Hepatic stellate cell (primary cell): ENCODE measurements at places on chromosomes 12 and 14.

- no peak for DNase-seq
Measured at GRCh38 chr12:71300772-71301675, 138.6 kb upstream of the LGR5 start.

DNA sequence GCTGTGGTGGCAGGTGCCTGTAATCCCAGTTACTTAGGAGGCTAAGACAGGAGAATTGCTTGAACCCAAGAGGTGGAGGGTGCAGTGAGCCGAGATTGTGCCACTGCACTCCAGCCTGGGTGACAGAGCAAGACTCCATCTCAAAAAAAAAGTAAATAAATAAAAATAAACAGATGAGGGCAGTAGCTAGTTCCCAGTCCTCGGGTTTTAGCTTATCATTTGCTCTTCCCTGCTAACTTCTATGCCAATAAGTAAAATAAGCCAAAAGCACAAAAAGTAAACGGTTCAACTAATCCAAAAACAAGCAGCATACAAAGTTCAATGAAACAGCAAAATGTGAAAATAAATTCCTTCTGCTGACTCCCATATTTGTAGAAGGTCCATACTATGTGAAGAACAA, 133.0 kb upstream of the TMCC3 start:
- DNase-seq = no peak

DNA sequence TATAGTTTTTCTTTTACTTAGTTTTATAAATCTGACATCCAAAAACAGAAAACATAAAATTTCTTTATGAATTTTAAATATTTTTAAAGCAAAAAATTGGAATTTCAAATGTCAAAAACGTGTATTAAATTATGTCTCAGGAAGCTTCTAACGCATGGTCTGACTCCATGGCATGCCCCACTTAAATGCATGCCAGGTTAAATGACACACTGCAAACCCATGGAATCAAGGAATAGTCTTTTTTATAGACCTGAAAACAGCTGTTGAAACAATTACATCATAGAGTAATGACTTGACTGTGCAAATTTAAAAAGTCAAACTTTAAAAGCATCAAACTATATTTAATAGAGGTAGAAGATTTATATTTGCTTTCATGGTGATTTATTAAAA, 96.1 kb upstream of the DACT1 start:
- no peak for DNase-seq

GRCh38 chr12:116565963-116566362, 6.8 kb downstream of the MAP1LC3B2 start:
- DNase-seq = no peak

DNA sequence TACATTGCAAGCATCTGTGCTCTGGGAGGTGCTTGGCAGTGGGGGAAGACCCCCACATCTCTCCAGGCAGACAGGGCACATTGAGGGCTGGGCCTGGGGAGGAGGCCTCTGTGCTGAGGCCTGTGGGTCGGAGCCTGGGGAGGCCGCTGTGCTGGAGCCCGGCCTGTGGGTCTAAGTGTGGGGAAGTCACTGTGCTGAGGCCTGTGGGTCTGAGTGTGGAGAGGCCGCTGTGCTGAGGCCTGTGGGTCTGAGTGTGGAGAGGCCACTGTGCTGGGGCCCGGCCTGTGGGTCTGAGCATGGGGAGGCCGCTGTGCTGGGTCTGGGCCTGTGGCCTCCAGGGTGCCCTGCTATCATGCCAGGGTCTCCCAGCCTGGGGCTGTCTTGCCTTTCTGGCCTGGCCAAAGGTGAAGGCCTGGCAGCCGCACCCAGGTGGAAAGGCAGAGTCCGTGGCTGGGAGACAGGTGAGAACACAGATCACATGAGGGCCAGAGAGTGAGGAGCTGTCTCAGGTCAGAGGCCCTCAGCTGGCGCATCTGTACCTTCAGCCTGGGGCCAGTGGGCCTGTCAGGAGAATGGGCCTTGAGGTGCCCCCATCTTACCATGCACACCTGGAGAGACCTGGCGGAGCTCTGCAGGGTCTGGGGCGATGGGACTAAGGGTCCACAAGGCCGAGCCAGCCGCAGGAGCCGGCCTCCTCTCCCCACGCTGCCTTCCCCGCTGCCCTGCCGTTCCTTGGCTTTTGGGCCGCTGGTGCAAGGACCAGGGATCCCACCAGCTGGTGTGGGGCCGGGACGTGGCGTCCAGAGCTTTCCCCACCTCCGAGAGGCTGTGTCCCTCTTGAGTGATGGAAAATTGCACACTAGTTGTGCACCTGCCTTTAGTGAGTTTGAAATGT, 18.6 kb upstream of the CRIP2 start:
- no peak for DNase-seq

DNA sequence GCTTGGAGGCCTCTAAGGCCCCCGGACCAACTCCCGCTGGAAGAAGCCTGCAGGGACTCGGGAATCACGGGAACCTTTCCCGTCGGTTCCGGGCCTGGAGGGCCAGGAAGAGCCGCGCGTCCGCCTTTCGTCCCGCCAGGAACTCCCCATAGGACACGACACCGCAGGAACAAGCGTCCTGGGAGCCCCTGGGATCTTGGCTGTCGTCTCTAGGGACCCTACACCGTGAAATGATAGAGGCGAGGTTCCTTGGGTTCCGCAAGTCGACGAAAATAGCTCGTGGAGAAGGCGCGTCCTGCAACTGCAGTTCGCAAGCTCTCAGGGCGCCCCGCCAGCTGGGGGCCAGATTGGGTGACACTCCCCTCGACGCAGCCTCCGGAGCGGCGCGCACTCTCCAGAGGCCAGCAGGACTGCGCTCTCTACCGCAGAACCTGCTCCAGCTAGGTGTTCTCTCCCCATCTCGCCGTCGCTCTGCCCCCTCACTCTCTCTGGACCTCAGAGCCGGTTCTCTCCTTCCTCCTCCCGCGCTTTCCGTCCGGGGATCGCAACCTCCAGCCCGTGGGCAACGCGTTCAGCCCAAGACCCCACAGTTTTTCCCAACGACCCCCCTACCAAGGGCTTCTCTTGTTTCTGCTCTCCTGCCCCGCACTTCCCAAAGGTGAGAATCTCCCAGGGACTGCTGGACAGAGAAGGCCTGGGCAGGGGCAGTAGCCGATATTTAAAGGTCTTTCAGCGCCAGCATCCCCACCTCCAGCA, 776 bp downstream of the BMP4 start:
- no peak for DNase-seq

GRCh38 chr12:89154743-89155499, 197.4 kb downstream of the DUSP6 start:
- no peak for DNase-seq
